Thyroid gland (tissue), 4 donors: ENCODE measurements at places on chromosomes 1 and 21.

- no peaks in the 10 kb centered on the region for H3K27me3 ChIP-seq
- no peak for DNase-seq
- H3K4me3 ChIP-seq = no peak overlapping the region
- H3K27ac ChIP-seq = no peak overlapping the region
- peaks cover 27% of the 10 kb centered on the region for H3K4me1 ChIP-seq
Measured at GRCh38 chr1:69707103-69707502, 139.4 kb downstream of the LRRC7 start.

DNA sequence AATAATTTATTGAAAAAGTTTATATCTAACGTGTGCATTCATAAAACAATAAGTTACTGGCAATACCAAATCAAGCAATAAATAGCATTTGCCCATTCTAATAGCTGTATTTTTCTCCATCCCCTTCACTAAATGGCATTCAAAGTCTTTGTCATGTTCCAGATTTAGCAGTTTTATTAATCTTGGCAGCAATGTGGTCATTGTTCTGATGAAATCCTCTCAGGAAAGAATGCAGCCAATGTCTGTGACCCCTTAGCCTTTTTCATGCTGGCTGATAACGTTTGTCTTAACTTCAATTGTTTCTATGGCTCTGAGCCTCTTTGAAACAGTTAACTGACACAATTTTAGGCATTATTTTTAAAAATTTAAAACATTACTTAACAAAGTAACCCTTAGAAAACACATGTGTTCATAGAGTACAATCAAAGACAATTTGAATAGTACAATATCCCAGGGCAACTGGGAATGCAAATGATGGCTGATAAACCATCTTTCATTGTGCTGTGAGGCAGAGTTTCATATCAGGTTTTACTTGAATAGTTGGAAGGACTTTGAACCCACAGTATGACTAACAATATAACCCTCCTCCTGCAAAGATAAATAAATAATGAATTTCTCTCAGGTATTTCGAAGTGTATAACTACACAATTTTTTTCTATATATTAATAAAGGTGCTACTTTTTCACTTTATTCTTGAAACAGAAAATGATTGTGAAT is 217.5 kb downstream of the LRRIQ3 start:
- H3K4me1 ChIP-seq = no peaks in the 10 kb centered on the region
- H3K27me3 ChIP-seq = no peaks in the 10 kb centered on the region
- H3K27ac ChIP-seq = no peak overlapping the region
- no peaks in the 10 kb centered on the region for H3K36me3 ChIP-seq
- no peak overlapping the region for H3K4me3 ChIP-seq
- DNase-seq = no peak

- H3K4me3 ChIP-seq = no peak overlapping the region
- no peaks in the 10 kb centered on the region for H3K27me3 ChIP-seq
- H3K27ac ChIP-seq = no peak overlapping the region
- peaks cover 35% of the 10 kb centered on the region for H3K4me1 ChIP-seq
- H3K36me3 ChIP-seq = no peaks in the 10 kb centered on the region
- no peak for DNase-seq
Measured at GRCh38 chr21:29306920-29307319, 8.2 kb downstream of the BACH1 start.

GRCh38 chr1:247104965-247105364 is 809 bp upstream of the ZNF669 start:
- no peak for DNase-seq
- H3K27ac ChIP-seq = no peak overlapping the region
- H3K36me3 ChIP-seq = peaks cover 14% of the 10 kb centered on the region
- H3K27me3 ChIP-seq = no peaks in the 10 kb centered on the region

DNA sequence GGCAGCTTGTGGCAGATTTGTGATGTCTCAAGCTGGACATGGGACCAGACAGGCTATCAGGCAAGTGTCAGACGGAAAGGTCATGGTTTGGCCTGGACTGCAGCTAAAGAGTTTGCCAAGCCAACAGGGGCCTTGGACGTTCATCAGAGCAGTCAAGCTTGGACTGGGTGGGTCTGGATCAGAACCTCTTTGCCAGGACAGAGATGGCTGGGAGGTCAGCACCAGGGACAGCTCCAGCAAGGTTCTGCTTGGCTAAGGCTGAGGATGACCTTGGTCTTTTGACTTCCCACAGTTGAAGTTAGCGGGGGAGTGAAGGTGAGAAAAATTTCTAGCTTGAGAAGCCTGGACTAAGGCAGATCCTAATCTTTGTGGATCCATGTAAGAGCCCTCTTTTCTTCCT is 68.1 kb downstream of the GRIK3 start:
- peak; percentile 20 for DNase-seq
- no peaks in the 10 kb centered on the region for H3K4me1 ChIP-seq
- no peaks in the 10 kb centered on the region for H3K27me3 ChIP-seq
- H3K4me3 ChIP-seq = no peak overlapping the region
- H3K36me3 ChIP-seq = no peaks in the 10 kb centered on the region
- H3K27ac ChIP-seq = no peak overlapping the region

DNA sequence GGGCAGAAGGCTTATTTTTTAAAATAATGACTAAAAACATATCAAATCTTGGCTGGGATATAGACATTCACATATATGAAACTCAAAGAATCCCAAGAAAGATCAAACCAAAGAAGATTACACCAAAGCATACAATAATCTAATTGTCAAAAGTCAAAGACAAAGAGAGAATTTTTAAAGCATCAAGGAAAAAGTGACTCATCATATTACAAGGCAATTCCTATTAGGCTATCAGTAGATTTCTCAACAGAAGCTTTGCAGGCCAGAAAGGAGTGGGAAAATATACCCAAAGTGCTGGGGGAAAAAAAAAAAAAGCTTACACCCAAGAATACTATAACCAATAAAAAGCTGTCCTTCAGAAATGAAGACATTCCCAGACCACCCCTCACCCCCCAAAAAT is 375.6 kb downstream of the BRINP2 start:
- H3K27ac ChIP-seq = no peak overlapping the region
- no peaks in the 10 kb centered on the region for H3K4me1 ChIP-seq
- DNase-seq = no peak
- H3K36me3 ChIP-seq = no peaks in the 10 kb centered on the region

DNA sequence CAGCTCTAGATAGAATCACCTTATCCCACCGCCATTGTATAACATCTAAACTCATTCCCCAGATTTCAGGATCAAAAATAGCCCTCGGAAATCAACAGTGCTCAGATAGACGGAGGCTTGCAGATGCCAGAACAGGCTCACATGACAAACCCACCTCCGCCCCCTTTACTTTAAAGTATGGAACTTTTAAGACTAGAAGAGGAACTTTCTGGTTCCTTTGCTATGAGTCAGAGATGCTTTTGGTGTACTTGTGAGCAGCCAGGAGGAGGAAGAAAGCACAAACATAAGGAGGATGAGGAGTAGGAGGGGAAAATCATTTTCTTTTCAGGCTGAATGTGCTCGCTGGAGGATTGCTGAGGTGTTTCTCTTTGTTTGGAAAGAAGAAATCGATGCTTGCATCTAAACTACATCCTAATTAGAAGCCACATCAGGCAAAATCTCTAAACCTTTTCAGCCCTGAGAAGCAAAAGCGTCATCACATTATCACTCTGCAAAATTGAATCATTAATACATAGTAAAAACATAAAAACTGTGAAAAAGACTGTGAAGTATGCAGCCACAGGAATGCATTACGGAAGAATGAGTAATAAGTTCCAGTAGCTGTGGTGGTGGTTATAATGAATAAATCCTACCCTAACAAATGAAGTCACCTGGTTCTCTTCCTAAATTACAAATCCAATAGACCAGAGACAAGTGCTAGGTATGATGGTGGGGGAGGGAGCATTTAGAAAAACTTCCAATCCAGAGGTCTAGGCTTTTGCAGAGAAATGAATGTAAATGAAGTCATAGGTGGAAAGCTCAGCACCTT is 251.3 kb downstream of the KCNH1 start:
- H3K4me3 ChIP-seq = no peak overlapping the region
- no peaks in the 10 kb centered on the region for H3K4me1 ChIP-seq
- H3K36me3 ChIP-seq = no peaks in the 10 kb centered on the region
- no peak overlapping the region for H3K27ac ChIP-seq
- no peak for DNase-seq

GRCh38 chr1:206471415-206471801 is 1.1 kb downstream of the IKBKE start:
- no peak for DNase-seq
- no peak overlapping the region for H3K4me3 ChIP-seq
- no peaks in the 10 kb centered on the region for H3K27me3 ChIP-seq
- H3K27ac ChIP-seq = peak overlapping the region; percentile 66

DNA sequence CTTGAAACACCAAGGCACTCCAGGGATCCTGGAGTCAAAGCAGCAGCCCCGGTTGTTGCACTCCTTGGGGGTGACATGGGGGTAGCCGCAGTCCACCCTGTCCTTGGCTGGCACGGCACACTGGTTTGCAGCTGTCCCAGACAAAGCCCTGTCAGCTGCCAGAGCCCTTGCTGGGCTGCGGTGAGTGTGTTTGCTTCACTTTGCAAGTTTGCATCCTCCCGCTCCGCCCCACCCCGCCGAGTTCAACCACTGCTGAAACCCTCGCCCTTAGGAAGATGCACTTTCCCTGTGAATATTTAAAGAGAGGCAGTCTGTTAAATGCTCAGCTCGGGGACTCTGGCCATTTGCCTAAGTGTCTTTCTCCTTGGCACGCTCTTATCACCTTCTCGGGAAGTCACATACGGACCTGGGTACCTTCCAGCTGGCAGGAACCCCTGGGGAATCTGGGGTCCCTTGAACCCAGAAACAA is 1.7 kb downstream of the TFF3 start:
- H3K36me3 ChIP-seq = no peaks in the 10 kb centered on the region
- H3K4me3 ChIP-seq = no peak overlapping the region
- H3K27me3 ChIP-seq = no peaks in the 10 kb centered on the region
- peaks cover 41% of the 10 kb centered on the region for H3K4me1 ChIP-seq
- peak overlapping the region; percentile 92 for H3K27ac ChIP-seq

DNA sequence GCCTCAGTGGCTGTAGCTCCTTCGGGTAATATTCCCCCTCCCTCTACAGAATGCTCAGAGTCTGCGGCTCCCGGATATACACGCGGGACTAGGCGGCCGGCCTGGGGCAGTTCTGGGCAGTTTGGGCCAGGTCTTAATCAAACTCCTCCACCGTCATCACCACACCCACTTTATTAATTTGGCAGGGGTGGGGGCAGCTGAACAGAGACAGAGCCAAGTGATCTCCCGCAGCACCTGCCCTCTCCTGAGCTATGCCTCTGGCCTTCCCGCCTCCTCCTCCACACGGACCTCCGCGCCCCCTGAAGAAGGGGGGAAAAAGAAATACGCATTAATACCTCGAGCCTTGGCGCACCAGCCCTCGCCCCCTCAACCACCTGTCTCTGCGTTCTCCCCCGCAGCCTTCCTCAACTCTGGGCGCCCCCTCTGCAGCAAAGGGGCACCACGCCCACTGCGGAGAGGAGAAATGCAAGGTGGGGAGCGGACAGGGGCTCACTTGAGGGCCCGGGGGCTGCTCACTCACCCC is 42.6 kb downstream of the CD34 start:
- H3K4me1 ChIP-seq = peaks cover 35% of the 10 kb centered on the region
- H3K4me3 ChIP-seq = peak overlapping the region; percentile 67
- DNase-seq = peak; percentile 74
- H3K36me3 ChIP-seq = no peaks in the 10 kb centered on the region
- H3K27me3 ChIP-seq = no peaks in the 10 kb centered on the region

GRCh38 chr1:224054611-224055010 is 59.3 kb upstream of the FBXO28 start:
- no peak for DNase-seq
- H3K4me1 ChIP-seq = no peaks in the 10 kb centered on the region
- no peak overlapping the region for H3K27ac ChIP-seq
- no peak overlapping the region for H3K4me3 ChIP-seq
- H3K27me3 ChIP-seq = no peaks in the 10 kb centered on the region

GRCh38 chr1:9374748-9375341 is 82.2 kb downstream of the SPSB1 start:
- H3K27ac ChIP-seq = no peak overlapping the region
- DNase-seq = no peak
- H3K27me3 ChIP-seq = no peaks in the 10 kb centered on the region

DNA sequence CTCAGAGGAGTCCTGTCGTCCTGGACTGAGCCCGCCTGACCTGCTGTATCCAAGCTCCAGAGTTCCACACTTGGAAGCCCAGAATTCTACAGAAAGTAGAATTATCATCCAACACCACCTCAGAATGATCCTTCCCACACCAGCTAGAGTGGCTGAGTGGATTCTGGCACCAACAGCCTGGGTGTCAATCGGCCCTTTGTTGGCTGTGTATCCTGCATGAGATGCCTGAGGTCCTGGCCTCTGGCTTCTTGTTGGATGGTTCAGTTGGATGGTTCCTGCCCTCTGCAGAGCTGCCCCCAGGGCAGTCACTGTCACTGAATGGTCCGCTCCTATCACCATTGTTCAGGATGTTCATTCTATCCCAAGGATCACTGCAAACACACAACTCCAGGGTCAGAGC is 49.8 kb downstream of the PGBD5 start:
- H3K27me3 ChIP-seq = no peaks in the 10 kb centered on the region
- peak overlapping the region; percentile 79 for H3K27ac ChIP-seq
- no peaks in the 10 kb centered on the region for H3K36me3 ChIP-seq
- DNase-seq = no peak
- H3K4me3 ChIP-seq = no peak overlapping the region

- no peak for DNase-seq
- no peak overlapping the region for H3K4me3 ChIP-seq
- no peak overlapping the region for H3K27ac ChIP-seq
- no peaks in the 10 kb centered on the region for H3K4me1 ChIP-seq
- no peaks in the 10 kb centered on the region for H3K36me3 ChIP-seq
Measured at GRCh38 chr1:72827278-72827677, 544.9 kb upstream of the NEGR1 start.

DNA sequence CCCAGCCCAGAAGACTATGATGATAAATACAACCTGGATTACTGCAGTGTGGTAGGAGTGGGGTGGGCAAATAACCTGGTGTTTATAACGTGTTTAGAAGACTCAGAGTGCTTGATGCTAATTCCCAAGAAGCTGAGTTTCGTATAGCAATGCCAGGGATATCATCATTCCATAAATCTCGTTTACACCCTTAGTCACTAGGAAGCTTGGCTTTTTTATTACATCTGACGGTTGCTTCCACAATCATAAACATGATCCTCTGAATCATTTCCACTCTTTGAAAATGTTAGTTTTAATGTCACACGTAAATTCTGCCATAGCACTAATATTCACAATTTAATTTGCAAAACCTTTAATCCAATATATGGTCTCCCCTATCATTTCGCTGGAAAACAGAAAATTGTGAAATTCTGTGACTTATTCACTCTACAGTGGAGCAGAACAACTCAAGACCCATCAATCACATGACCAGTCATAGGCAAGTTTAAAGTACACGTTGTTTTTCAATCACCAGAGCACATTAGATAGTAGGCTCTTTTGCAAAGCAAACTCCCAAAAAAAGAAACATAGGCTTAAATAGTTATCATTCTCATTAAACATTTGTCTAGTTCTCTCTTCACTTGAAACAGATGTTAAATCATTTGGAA is 321.0 kb downstream of the LTN1 start:
- no peak overlapping the region for H3K27ac ChIP-seq
- H3K36me3 ChIP-seq = no peaks in the 10 kb centered on the region
- H3K27me3 ChIP-seq = no peaks in the 10 kb centered on the region
- DNase-seq = no peak

- no peaks in the 10 kb centered on the region for H3K27me3 ChIP-seq
- DNase-seq = no peak
- no peak overlapping the region for H3K27ac ChIP-seq
- no peaks in the 10 kb centered on the region for H3K4me1 ChIP-seq
Measured at GRCh38 chr1:78716186-78716585, 66.6 kb downstream of the IFI44 start.
